MM.1S (cell line): ENCODE measurements at places on chromosomes 11 and 22.
A peak's percentile ranks its signal among the peaks of the same experiment; 100 is the strongest.

DNA sequence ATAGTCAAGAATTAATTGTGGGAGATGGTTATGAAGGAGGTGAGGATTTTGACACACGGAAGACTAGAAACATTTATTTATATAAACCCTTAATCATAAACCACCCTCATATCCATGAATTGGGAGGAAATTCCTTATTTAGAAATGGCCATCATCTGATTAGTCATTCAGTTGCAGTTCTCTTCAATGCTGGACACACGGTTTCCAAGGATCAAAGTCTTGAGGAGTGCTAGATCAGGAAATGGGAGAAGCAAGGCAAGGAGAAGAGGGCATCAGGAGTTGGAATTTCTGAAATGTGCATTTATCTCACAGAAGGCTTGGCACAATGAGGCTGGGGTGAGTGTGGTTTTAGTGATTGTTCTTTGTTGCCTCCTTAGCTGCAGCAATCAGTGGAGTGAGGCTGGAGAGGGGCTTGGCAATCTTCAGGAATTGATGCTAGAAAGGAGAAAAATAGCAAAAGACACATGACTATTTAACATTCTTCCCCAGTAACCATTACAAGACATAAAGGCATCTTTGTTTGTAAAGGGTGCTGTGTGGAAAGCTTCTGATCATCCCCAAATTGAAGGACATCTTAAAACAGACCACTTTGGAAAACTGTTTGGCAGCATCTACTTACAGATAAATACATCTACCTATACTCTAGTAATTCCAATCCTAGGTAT lies 21.6 kb upstream of the GDPD4 start:
- no peaks in the 10 kb centered on the region for H3K27me3 ChIP-seq
- no peaks in the 10 kb centered on the region for H3K4me1 ChIP-seq
- no peak overlapping the region for H3K4me3 ChIP-seq
- H3K27ac ChIP-seq = no peak overlapping the region
- DNase-seq = no peak

- no peaks in the 10 kb centered on the region for H3K36me3 ChIP-seq
- no peak for DNase-seq
- no peaks in the 10 kb centered on the region for H3K4me1 ChIP-seq
- no peak overlapping the region for H3K4me3 ChIP-seq
Observed at GRCh38 chr22:47102648-47103047, 340.2 kb downstream of the TBC1D22A start.

GRCh38 chr22:49667236-49667635 lies 160.4 kb downstream of the BRD1 start:
- DNase-seq = no peak
- H3K4me1 ChIP-seq = no peaks in the 10 kb centered on the region
- H3K4me3 ChIP-seq = no peak overlapping the region
- H3K27me3 ChIP-seq = peaks cover 71% of the 10 kb centered on the region
- H3K36me3 ChIP-seq = no peaks in the 10 kb centered on the region
- no peak overlapping the region for H3K27ac ChIP-seq

DNA sequence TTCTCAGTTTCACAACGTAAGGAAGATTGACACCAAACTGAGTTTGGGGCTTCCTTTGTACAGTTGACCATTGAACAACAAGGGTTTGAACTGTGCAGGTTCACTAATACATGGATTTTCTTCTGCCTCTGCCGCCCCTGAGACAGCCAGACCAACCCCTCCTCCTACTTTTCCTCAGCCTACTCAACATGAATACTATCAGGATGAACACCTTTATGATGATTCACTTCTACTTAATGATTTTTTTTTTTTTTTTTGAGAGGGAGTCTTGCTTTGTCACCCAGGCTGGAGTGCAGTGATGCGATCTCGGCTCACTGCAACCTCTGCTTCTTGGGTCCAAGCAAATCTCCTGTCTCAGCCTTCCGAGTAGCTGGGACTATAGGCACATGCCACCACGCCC lies 14.6 kb downstream of the RBM4 start:
- no peak overlapping the region for H3K27ac ChIP-seq
- H3K4me3 ChIP-seq = no peak overlapping the region
- H3K36me3 ChIP-seq = no peaks in the 10 kb centered on the region
- no peaks in the 10 kb centered on the region for H3K4me1 ChIP-seq

GRCh38 chr11:110984147-110984546 lies 261.4 kb upstream of the POU2AF2 start:
- no peak for DNase-seq
- no peaks in the 10 kb centered on the region for H3K27me3 ChIP-seq
- H3K36me3 ChIP-seq = no peaks in the 10 kb centered on the region
- H3K4me3 ChIP-seq = no peak overlapping the region
- H3K4me1 ChIP-seq = no peaks in the 10 kb centered on the region

- H3K27me3 ChIP-seq = peaks cover 72% of the 10 kb centered on the region
- no peak overlapping the region for H3K27ac ChIP-seq
- H3K4me1 ChIP-seq = no peaks in the 10 kb centered on the region
- no peaks in the 10 kb centered on the region for H3K36me3 ChIP-seq
- no peak overlapping the region for H3K4me3 ChIP-seq
Observed at GRCh38 chr22:44887941-44888366, 121.9 kb downstream of the PHF21B start.

- H3K4me3 ChIP-seq = peak overlapping the region; percentile 84
- H3K36me3 ChIP-seq = peaks cover 3% of the 10 kb centered on the region; the same call in 1 of the 2 replicates
- H3K4me1 ChIP-seq = peaks cover 57% of the 10 kb centered on the region
- no peak for DNase-seq
- no peaks in the 10 kb centered on the region for H3K27me3 ChIP-seq
Observed at GRCh38 chr11:65084598-65085375, 765 bp downstream of the ZFPL1 start.

DNA sequence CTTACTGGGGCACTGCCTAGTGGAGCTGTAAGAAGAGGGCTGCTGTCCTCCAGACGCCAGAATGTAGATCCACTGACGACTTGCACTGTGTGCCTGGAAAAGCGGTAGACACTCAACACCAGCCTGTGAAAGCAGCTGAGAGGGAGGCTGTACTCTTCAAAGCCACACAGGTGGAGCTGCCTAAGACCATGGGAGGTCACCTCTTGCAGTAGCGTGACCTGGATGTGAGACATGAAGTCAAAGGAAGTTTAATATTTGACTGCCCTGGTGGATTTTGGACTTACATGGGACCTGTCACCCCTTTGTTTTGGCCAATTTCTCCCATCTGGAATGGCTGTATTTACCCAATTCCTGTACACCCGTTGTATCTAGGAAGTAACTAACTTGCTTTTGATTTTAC lies 196.6 kb upstream of the CTSC start:
- no peaks in the 10 kb centered on the region for H3K4me1 ChIP-seq
- no peak for DNase-seq
- H3K27ac ChIP-seq = no peak overlapping the region

DNA sequence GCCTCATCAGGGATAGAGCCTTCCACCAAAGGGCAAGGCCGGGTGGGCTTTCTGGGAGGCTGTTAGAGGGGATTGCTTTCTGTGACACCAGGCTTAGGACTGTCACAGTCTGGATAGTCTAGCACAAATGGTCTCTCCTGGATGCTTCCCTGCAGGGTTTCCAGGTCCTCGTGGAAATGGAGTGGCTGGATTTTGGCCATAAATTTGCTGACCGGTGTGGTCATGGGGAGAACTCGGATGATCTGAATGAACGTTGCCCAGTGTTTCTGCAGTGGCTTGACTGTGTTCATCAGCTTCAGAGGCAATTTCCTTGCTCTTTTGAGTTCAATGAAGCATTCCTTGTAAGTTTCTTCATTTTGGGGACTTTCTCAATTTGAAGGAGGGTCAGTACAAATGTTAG lies 67.1 kb upstream of the HORMAD2 start:
- no peaks in the 10 kb centered on the region for H3K36me3 ChIP-seq
- H3K27me3 ChIP-seq = no peaks in the 10 kb centered on the region
- H3K4me3 ChIP-seq = no peak overlapping the region

DNA sequence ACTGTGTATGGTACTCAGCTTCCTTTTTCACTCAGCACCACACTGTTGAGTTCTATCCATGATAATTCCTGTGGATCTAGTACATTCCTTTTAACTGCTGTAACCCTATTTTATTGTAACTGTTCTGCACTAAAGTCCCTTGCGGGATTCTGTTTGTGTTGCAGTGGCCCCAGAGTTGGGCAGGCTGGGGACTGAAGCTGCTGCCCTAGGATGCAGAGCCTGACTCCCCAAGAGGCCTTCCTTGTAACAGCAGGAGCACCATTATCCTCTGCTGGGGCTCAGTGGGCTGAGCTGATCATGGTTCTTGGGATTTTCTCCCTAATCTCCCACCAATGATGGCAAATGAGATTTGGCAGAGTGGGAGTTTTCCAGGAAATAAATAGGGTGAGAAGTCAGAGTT lies 77.7 kb downstream of the CABIN1 start:
- no peaks in the 10 kb centered on the region for H3K27me3 ChIP-seq
- DNase-seq = no peak
- H3K27ac ChIP-seq = no peak overlapping the region
- no peak overlapping the region for H3K4me3 ChIP-seq

GRCh38 chr11:45423475-45424120 lies 137.5 kb upstream of the SYT13 start:
- H3K27ac ChIP-seq = no peak overlapping the region
- no peaks in the 10 kb centered on the region for H3K27me3 ChIP-seq
- DNase-seq = no peak

DNA sequence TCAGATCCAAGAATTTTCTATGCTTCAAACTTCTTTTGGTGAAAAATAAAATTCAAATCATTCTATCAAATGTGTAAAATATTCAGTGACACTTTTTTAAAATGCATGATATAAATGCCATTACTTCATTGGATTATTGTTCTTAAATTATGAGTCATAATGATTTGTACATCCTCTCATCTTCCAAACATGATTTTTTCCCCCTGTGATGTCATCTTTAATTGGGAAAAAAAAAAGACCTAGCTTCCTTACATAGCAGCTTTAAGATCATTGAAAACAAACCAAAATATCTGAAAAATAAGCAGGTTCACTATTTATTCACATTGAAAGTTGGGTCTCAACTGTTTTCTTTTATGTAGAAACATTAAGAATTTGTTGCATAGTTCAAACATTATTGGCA lies 1549.4 kb downstream of the LRRC4C start:
- H3K4me3 ChIP-seq = no peak overlapping the region
- DNase-seq = no peak
- no peaks in the 10 kb centered on the region for H3K27me3 ChIP-seq
- no peaks in the 10 kb centered on the region for H3K4me1 ChIP-seq
- no peaks in the 10 kb centered on the region for H3K36me3 ChIP-seq

DNA sequence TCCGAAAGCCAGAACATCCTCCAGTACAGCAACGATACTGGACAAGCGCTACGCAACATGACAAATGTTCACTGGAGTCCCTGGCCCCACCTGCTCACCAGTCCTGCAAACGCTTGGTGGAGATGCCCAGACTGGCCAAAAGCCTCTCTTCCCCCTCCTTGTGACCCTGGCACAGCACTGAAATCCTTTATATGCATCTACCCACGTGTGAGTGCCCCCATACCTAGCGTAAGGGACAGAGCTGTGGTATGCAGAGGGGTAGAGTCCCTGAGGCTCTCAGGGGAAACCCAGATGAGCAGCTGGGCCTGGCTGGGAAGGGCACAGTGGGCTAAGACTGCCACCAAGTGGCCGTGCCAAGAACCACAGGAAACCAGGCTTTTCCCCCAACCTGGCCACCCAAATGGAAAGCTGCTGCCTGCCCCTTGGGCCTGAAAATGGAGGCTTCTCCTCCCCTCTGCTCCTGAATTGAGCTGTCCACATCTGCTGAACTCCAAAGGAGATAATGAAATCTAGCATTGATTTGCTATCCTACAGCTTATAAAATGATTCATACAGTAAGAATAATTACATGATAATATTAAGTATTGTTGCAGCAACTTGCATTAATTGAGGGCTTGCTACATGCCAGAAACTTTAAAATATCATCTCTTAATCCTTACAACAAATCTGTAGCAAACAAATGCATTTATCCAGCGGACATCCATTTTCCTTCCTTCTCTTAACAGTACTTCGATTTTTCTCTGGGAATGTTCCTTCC lies 24.8 kb upstream of the TTC12 start:
- H3K4me1 ChIP-seq = peaks cover 17% of the 10 kb centered on the region
- H3K27me3 ChIP-seq = no peaks in the 10 kb centered on the region
- no peak overlapping the region for H3K4me3 ChIP-seq
- DNase-seq = peak; percentile 71
- no peaks in the 10 kb centered on the region for H3K36me3 ChIP-seq

DNA sequence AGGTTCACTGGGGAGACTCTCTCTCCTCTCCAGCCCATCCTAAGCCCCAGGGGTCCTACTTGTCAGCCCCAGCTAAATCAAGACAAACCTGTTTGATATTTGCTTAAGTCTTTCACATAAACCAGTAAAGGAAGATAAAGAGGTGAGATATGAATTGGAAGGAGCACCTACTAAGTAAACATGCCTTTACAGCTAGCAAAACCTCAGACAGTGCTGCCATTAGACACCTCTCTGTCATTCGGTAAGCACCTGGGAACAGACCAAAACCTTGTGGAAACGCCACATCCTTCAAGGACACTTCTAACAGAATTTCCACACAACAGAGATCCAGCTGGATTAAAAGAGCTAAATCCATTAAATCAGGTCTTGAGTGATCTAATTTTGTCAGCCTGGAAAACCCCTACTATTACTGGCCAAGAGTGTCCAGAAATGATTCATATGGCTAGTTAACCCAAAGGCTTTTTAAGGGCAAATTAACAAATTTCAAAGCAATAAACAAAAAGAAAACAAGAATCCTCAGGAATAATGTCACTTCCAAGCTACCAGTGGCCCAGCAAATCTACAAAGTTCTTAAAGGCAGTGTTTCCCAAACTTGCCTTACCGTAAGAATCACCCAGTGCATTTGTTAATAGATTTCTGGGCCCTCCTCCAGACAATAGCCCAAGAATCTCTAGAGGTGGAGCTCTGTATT lies 2.4 kb downstream of the VPS37C start:
- H3K4me3 ChIP-seq = no peak overlapping the region
- DNase-seq = no peak
- H3K27ac ChIP-seq = no peak overlapping the region
- H3K4me1 ChIP-seq = peaks cover 16% of the 10 kb centered on the region

DNA sequence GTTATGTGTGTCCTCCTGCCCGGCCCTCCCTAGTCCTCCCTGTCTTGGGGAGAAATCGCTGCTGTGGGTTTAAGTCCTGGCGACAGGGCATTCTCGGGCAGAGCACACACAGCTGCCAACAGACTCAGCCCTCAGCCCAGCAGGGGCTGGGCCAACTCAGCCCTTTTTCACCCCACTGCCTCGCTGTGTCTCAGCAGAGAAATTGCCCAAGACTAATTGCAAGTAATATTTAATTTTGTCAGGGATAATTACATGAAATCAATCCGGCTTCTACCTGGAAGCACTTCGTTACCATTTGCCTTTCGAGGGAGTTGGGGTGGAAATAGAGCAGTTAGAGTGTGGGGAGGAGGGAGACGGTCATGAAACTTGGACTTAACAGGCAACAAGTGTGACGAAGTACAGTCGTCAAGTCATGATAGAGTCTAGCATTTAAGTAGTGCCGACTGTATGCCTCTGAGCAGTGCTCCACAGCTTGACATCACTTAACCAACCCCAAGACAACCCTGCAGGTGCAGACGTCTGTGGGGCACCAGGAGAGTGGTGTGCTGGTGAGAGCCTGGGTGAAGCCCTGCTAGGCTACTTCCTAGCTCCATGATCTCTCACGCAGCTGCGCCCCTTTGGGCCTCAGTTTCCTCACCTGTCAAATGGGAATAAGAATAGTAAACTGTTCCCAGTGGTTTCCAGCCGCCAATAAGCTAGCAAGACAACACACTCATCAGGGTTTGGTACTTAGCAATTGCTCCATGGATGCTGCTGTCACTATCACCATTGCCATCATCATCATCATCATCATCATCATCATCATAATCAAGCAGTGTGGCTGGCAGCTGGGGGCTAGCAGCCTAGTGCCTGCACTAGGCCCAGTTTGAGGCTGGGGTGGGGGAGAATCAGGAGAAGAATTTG lies 29.2 kb downstream of the MN1 start:
- H3K27ac ChIP-seq = no peak overlapping the region
- no peaks in the 10 kb centered on the region for H3K36me3 ChIP-seq
- H3K27me3 ChIP-seq = peaks cover 69% of the 10 kb centered on the region
- no peak overlapping the region for H3K4me3 ChIP-seq
- H3K4me1 ChIP-seq = no peaks in the 10 kb centered on the region
